ENCODE measurements at places on chromosomes 5 and 9.

DNA sequence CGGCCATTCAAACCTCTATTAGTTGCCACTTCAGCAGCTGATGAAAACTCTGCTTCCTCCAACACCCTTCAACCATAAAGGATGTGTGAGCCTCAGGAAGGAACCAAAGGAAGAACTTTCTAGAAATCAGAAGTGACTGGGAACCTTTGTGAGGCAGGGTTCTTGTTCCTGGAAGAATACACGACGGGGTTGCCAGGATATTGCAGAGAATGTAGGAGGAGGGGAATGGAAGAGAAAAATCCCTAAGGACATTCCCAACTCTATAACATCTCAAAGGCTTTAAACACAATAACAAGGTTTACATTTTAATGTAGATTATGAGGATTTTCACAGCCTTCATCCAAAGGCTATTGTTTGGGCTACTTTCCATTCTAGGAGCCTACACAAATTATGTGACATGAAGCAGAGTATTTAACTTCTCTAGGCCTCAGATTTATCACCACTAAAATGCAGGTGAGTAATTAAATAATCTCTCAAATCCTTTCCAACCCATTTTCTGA, 147.7 kb downstream of the GLIS3 start:
- DNase-seq: no peak

DNA sequence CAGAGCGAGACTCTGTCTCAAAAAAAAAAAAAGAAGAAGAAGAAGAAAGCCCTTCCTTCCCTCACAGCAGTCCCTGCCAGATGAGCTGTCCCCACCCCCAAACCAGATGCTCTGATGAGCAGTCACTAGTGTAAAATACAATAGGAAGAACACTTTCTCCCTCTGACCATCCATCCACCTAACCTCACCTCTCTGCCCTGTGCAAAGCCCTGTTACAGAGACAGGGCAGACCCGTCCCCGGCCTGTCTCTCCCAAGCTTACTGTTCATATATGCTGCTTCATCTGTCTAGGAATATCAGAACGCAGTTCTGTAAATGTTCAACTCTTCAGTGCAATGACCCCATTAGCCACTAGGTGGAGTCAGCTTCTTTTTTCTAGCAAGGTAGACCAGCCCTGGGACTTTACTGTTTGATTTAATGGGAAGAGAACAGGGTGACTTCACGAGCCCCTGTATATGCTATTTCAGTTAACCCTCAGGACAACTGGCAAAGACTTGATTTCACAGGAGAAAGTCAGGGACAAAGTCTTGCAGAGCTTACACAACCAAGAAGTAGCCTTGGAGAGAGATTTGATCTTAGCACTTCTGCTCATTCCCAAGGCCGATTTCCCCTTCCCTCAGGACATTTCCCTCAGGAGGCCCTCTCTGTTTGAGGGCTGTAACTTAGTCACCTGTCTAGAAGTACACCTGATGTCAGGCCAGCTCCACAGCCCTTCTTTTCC, 14.9 kb upstream of the FGFR4 start:
- peak; percentile 62 for DNase-seq

- no peak for DNase-seq
These were observed 61.8 kb downstream of the PFDN1 start for GRCh38 chr5:140240987-140241706.

GRCh38 chr9:70398145-70398556, 16.3 kb downstream of the KLF9 start:
- DNase-seq: peak; percentile 61

DNA sequence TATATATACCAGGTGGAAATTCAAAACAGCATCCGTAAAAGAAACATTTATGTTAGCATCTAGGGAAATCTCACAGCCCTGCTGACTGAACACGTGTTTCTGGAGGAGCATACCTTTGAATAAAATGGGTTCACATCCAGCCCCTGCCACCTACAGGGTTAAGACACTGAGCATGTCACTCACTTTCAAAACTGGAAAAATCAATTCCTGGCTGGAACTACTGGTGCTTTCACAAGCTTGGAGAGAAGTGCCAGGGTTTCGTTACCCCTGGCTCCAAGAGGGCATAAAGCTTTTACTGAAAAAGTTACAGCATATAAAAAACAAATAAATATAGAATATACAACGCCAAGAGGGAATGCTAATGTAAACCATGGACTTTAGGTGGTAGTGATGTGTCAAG, 48.0 kb downstream of the SERINC5 start:
- DNase-seq: no peak

GRCh38 chr5:7629561-7629960, 221.4 kb downstream of the CFAP90 start:
- DNase-seq: no peak

GRCh38 chr5:178279026-178279722, 46.6 kb upstream of the PHYKPL start:
- no peak for DNase-seq

GRCh38 chr5:66653325-66653724, 57.1 kb downstream of the MAST4 start:
- DNase-seq: no peak

DNA sequence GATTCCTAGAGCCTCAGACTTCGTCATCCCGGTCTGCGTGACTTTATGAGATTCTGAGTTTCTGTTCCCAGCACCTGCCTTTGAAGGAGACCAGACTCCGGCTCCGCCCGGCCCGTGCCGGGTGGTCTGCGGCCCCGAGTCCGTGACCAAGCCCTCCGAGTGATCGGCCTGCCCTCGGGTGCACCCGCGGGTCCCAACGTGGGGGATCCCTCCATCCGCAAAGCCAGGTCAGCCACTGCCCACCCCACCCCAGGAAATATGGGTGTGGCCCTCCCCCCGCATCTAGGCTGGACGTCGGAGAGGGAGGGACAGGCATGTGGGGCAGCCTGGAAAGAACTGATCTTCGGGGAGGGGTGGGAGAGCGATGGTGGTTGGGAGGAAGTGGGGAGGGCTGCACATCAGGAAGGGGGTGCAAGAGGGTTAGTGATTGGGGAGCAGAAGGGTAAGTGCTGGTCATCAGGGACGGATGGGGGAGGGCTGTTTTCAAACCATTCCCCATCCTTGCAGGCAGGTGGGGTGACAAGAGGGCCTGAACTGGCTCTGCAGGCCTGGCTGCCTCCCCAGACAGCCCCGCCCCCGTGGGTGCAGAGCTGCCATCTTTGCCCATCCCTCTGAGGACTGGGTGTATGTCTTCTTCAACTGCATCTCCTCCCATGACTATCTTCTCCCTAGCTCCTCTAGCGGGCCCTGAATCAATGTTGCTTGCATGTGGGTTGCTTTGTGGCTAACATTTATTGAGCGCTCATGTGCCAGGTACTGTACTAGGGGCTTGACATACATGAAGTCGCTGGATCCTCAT, 747 bp downstream of the LRSAM1 start:
- DNase-seq: no peak

DNA sequence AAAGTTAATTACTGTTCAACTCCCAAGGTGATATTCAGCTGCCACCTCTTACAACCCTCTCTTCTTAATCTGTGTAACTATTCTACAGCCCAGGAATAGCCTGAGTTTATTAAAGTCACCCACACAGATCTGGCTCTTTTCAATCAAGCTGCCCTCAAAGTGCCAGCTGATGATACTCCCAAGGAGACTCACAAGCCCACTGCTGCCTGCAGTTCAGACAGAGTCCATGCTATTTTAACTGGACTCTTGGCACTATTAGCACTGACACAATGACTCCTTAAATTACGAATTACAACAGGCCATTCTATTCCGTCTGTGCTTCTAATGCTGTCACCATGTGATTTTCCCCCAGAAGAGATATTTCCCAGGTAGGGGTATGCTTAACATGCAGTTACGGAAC, 26.3 kb downstream of the REEP5 start:
- DNase-seq: no peak

- DNase-seq: no peak
These were observed 17.6 kb downstream of the NCS1 start for GRCh38 chr9:130189840-130190239.

DNA sequence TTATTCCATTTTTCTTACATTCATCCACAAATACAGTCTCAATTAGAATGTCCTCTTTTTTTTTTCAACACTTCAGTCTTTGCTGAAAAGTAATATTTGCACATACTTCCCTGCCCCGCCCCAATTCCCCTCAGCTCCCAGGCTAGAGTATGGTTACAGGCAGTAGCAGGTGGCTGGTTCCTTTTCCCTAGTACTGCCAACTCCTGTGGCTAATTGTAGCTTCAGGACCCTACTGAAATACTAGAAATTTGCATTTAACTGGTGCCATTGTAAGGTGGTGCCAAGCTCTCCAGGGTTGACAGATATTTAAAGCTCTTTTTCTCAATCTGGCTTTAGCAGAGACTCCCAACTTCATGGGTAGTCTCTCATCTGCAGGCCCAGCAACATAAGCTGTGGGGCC, 80.3 kb downstream of the FAM81B start:
- DNase-seq: no peak

- no peak for DNase-seq
These were observed 443.8 kb upstream of the PIK3R1 start for GRCh38 chr5:67771791-67772190.

GRCh38 chr5:160266752-160267345, 37.5 kb downstream of the FABP6 start:
- no peak for DNase-seq

- peak; percentile 70 for DNase-seq
These were observed 766.2 kb downstream of the PTPRD start for GRCh38 chr9:9846557-9846956.
